ENCODE measurements at places on chromosomes 6 and 20.

DNA sequence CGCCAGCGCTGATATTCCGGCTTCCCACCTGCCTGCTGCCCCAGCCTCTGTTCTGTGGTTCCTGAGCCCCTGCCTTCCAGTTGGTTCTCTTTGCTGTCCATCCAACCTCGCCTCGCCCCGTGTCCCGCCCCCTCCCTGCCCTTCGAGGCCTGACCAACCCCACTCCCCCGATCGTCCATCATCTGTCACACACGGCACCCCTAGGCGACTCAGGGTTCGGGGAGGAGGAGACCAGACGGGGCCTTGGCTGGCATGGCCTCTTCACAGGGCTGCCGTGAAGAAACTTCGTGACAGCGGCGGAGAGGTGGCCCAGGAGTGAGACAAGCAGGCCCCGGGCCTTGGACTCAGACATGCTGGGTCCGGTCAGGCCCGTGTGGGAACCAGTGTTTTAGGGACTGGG lies 226.1 kb downstream of the QKI start:
- DNase-seq = no peak

- no peak for DNase-seq
These were observed 12.9 kb upstream of the ADRM1 start for GRCh38 chr20:62289898-62290297.

GRCh38 chr6:160337991-160338390 lies 10.2 kb upstream of the SLC22A3 start:
- DNase-seq = no peak

GRCh38 chr20:62679978-62680589 lies 28.6 kb upstream of the NTSR1 start:
- no peak for DNase-seq

DNA sequence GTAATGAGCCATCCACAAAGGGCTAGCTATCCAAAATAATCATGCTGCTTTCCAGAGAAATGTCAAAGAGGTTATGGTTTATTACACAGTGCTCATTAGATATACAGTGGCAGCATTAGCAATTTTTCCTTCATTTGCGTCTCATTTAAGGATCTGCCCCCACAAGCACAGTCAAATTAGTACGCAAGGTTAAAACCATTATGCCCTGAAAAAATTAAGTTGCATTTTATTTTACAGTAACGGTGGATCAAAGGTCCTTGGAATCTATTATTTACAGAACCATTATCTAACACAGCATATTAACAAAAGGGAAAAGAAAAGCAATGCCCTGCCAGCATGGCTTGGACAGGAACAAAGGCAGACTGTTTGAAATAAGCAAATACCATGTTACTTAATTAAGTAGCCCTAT lies 144.8 kb downstream of the PDSS2 start:
- peak; percentile 71 for DNase-seq

GRCh38 chr20:4685923-4686221 lies 35.8 kb upstream of the PRND start:
- no peak for DNase-seq

DNA sequence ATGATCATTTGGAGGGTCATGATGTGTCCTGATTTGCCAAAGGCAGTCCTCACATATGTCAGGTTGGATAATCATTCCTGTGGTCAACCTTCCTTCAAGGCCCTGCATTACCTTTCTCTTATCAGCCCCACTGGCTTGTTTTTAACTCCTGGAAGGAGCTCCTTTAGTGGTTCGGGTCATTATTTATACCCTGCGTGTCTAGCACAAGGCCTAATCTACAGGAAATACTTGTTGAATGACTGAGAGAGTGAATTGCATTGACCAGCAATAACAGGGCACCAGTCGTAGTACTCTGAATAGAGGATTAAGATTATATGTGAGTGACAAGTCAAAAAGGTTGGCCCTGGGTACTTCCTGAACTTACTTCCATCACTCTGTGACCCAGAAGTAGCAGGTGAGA lies 4.5 kb downstream of the HIVEP2 start:
- no peak for DNase-seq

DNA sequence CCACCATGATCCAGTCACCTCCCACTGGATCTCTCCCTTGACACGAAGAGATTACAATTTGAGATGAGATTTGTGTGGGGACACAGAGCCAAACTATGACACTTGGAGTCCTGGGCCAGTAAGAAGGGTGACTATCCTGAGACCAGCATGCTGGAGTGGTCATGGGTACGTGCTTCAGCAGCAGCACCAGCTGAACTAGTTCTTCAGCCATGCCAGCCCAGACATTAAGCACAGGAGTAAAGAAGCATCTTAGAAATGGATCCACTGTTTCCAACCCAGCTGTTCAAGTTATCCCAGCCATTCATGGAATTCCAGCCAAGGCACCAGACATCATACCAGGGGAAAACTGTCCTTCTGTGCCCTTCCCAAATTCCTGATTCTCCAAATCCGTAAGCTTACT lies 370.0 kb downstream of the MAFB start:
- no peak for DNase-seq

DNA sequence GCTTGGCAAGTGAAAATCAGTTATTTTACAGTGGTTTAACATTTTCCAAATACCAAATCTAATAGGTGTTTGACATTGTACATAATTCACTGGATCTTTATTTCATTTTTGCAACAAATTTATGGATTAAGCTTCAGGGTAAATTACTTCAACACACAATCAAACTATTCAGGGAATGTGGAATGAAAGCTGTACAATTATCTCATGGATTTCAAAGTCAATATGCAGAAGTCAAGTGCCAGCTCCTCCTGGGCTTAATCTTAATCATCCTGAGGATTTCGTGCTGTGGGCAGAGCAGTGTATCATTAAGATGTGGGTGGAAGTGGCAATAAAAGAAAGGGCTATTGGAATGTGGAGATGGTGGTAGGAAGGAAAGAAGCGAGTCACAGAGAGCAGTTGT lies 548.8 kb downstream of the COL12A1 start:
- DNase-seq = no peak

DNA sequence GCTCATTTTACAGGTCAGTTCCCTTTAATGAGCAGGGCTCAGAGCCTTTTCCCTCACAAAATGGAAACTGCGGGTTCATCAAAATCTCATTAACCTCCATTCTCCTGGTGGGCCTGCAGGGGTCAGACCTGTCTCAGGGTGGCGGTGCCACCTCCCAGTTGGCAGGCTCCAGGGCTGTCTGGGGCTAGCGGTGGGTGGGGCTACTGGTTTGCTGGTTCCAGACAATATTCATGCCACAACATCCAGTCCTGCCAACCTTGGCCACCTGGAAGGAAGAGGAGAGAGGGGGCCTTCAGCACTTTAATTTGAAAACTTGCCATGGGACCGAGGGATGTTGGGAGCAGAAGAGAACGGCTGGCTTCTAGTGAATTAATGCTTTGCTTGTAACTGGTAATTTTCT lies 41.9 kb upstream of the CTNNBL1 start:
- DNase-seq = peak; percentile 3

- no peak for DNase-seq
These were observed 42.7 kb upstream of the HINT3 start for GRCh38 chr6:125913864-125914351.

GRCh38 chr6:112258642-112259336 lies 4.4 kb upstream of the LAMA4 start:
- no peak for DNase-seq

GRCh38 chr6:33670971-33671743 lies 40.3 kb downstream of the UQCC2 start:
- DNase-seq = no peak

- no peak for DNase-seq
These were observed 31.3 kb upstream of the FAM184A start for GRCh38 chr6:119109654-119110325.

- no peak for DNase-seq
These were observed 236.6 kb downstream of the PLCB1 start for GRCh38 chr20:8368670-8369069.

GRCh38 chr20:47543006-47543431 lies 41.3 kb downstream of the NCOA3 start:
- no peak for DNase-seq

DNA sequence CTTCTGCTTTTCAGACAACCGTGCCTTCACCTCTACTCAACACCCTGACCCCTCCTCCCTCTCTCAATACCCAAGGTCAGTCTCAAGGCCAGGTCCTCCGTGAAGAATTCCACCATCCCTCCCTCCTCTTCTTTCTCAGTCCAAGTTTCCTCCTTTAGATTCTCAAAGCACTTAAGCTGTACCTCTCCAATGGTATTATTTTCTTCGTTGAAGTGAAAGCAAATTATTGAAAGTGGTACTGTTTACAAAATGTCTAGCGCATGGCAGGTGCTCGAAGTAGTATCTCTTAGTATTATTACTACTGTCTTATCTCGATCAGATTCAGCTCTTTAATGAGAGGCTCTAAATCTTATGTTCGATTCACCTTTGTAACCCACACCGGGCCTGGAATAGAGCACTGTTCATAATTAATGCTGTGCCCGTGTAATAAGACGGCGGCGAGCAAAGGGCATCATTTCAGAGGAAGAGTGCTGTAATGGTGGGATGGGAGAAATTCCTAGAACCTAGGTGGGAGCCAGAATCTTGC lies 593 bp upstream of the RALGAPB start:
- DNase-seq = no peak
